Hair follicle dermal papilla cell (primary cell): ENCODE measurements at places on chromosomes 2 and 18. TPM values are rescaled to one million over a fixed set of nuclear protein-coding genes. Genes with fewer than 3 reads are reported as not detected.

The FAM237A gene
- not detected in 2 replicates for total RNA-seq

The GKN2 gene
- total RNA-seq, result not detected in 2 replicates

The POTEF gene
- total RNA-seq, result 0.12 TPM in 1 of 2 replicates, not detected in the other

The IL18RAP gene
- not detected in 2 replicates for total RNA-seq

The PLCD4 gene
- total RNA-seq, result 6.7 and 8.0 TPM in 2 replicates

The DARS1 gene
- 88.9 and 90.2 TPM in 2 replicates for total RNA-seq

The APLF gene
- total RNA-seq, result 8.5 and 10.5 TPM in 2 replicates

The NT5C1B gene
- total RNA-seq, result not detected in 2 replicates

The CGREF1 gene
- total RNA-seq, result 1.5 and 1.9 TPM in 2 replicates

The LAMA3 gene
- total RNA-seq, result 4.9 and 5.1 TPM in 2 replicates

The MARCHF4 gene
- total RNA-seq, result 2.3 and 3.8 TPM in 2 replicates

The CHRND gene
- not detected in 2 replicates for total RNA-seq

The SPATA3 gene
- not detected in 2 replicates for total RNA-seq

The OSR1 gene
- total RNA-seq, result 74.8 and 95.0 TPM in 2 replicates

The MREG gene
- total RNA-seq, result 7.5 and 10.1 TPM in 2 replicates

The TXNDC2 gene
- under 0.01 and 0.12 TPM in 2 replicates for total RNA-seq
